ENCODE measurements at places on chromosomes 16 and 17. TPM values are rescaled to one million over a fixed set of nuclear protein-coding genes. Genes with fewer than 3 reads are reported as not detected.

DNA sequence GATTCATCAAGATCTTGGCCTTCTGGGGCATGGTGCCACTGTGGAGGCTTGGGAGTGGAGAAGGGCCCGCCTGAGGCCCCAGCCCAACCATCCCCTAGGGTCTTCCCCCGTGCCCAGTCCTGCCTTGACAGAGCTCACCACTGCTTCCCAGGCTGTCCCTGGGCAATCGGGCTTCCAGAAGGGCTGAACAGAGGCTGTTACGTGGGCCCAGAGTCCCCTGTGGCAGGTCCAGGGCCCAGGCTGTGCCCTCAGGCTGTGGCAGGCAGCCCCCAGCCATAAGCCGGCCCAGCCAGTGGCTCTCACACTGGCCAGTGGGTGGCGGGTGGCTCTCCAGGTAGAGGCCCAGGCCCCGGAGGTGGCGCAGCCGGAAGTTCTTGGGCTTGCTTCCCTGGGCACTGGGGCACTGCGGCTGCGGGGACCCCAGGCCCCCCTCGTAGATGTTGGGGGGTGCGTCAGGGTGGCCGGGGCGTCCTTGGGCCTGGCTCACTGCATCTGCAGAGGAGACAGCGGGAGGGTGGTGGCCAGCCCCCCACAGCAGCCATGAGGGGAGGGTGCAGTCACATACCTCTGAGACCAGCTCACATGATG, 809 bp downstream of the C16orf90 start:
- no peak for DNase-seq

FNDC8 gene
- 0.25 TPM for polyA plus RNA-seq

CD300E gene
- polyA plus RNA-seq, result 0.13 TPM

GRCh38 chr16:66918803-66919568, at the start of gene CDH16:
CDH16 (minus strand) TSS chr16:66918885; CDS start chr16:66918065, 820 bp downstream.
- DNase-seq, result peak; percentile 75

GRCh38 chr16:85522308-85522841, 90.7 kb upstream of the GSE1 start:
- no peak for DNase-seq

DNA sequence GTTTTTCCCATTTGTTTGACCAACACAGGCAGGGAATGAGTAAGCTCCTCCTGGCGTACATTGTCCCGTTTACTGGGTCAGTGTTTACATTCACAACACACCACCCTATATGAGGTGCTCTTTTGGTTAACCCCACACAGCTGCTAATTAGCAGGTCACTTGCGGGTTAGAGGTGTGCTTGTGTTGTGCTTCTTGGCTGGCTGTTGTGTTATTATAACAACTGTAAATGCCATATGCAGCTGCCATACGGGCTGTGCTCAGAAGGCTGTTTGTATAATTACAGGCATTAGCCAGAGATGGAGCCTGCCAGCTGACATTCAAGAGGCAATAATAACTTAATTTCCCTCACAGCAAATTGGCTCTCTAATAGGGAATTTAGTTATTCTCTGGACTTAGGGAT, 205.1 kb upstream of the ELAC2 start:
- DNase-seq, result no peak

TM4SF5 gene
- 2.5 TPM for polyA plus RNA-seq

ALDH3A1 gene
- polyA plus RNA-seq, result 1.8 TPM

- no peak for DNase-seq
Observed at GRCh38 chr16:30946671-30947540, 2.0 kb upstream of the ORAI3 start.

DNA sequence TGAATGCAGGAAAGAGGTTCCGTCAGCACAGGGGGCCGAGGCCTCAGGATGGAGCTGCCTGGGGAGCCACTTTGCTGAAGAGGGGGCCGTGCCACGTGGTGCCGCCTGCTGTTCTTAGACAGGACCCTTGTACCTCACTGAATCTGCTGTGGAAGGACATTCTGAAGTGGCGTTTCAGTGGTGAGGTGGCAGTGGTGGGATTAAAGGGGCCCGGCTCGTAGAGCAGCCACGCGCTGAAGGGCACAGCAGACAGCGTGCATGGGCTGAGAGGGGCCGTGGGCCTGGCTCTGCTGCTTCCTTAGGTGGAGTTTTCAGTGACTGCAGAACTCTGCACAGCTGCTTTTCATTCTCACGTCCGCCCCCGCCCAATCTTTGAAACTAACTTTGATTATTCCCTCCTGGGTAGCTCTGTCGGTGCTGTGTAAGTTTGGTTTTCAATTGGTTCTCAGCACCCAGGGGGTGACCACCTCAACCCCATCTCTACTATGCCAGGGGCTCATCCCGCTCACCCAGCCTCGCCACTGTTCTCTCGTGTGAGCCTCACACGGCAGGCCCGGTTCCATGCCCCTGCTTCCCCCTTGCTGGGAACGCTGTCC, 70.3 kb downstream of the SEC14L1 start:
- no peak for DNase-seq

DNA sequence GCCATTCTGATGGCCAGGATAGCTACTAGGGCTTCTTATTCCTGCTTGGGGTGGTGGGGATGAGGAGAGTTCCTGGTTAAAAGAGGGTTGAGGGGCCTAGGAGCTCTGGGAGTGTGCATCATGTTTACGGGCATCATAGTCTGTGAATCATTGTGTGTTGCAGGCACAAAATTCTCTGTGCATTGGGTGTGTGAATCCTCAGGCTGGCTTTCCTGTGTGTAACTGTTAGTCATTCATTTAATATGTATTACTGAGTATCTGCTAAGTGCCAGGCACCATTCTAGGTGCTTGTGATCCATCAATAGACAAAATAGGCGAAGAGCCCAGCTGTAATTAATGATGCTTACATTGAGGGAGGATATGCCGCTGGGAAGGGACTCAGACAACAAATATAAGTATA, 5.8 kb downstream of the PPY start:
- DNase-seq, result no peak

DNA sequence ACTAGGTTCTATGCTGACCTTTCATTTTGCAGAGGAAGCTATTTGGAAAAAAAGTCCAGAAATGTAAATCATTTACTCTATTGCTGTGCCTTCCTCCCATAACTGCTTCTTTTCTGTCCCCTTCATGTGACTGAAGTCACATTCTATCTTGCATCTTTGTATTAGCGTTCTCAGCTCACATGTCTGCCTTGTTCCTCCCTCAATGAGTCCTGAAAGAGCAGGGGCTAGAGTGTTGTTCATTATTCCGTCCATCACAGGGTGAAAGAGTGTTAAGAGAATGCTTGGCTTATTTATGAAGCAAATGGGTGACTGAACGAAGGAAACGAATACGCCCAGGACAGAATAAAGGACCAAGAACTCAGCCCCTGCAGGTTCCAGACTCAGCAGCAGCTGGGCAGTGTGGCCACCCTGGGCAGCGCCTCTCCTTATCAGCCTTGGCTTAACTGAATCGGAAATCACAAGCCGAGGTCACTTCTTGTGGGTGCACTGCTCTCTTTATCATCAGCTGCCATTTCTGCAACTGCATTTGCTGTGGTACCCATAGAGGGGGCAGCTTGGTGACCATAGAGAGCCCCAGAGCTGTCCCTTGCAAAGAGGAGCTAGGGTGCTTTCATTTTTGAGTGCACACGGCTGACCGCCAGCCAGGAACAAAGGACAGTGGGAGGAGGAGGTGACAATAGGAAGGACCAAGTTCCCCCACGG, 1.8 kb upstream of the PIK3R6 start:
- no peak for DNase-seq

KRTAP3-2 gene
- polyA plus RNA-seq, result not detected

DNA sequence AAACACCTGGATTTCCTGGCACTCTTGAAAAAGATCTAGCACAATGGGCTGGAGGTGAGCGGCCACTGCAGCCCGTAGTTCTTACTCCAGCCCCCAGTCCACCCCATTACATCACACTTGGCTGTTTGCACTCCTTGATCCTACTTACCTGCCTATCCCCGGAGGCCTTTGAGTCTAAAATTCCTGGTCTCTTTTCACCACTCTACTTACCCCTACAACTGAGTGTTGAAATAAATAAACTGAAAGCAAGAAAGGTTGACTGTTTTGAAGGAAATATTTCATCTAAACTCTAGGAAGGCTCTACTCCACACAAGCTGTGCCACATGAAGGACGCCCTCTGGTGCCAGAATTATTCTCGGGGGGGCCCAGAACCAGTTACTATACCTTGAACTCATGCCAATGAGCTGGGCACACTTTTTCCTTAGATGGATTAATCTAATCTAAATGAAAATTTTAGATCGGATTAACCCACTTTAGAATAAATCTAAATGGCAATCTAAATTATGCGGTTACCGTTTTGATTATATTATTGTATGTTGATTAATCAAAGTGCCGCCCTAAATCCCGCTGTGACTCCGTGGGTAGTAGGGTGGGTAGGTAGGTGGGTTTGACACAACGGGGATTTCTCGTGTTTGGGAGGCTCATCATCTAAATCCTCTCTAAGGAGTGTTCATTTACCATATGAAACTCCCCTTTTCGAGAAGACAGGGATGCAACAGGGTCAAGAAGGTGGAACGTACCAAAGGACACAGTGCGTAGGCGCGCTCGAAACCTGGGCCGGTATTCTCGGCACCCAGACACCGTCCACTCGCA, 651 bp upstream of the EIF1 start:
- DNase-seq, result no peak

DNA sequence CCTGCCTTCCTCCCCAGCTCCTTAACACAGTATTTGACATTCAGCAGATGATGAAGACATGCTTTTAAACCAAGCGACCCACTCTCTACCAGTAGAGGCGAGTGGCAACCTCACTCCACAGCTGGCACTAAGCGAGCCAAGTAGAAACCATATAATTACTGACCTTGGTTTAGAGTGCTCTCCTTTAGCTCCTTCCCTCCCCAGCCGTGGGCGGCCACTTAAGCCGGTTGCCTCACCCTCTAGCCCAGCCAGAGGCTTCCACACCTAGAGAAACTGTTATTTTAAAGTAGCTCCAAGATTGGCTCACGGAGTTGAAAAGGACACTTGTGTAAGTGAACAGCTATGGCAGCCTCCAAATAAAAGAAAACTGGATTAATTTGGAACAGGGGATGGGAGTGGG, 109.1 kb upstream of the CRHR1 start:
- DNase-seq, result no peak

GRCh38 chr17:933312-934073, 46.1 kb downstream of the NXN start:
- no peak for DNase-seq

GRCh38 chr16:24681793-24682192, 47.7 kb upstream of the TNRC6A start:
- DNase-seq, result no peak

Measured in renal pelvis (tissue), 12 donors.